Motor neuron (in vitro differentiated cells): ENCODE measurements at places on chromosomes 11 and 22. TPM values are rescaled to one million over a fixed set of nuclear protein-coding genes. Genes with fewer than 3 reads are reported as not detected.

MMP11 gene
- total RNA-seq, result 12.5 and 13.3 TPM in 2 replicates

DNA sequence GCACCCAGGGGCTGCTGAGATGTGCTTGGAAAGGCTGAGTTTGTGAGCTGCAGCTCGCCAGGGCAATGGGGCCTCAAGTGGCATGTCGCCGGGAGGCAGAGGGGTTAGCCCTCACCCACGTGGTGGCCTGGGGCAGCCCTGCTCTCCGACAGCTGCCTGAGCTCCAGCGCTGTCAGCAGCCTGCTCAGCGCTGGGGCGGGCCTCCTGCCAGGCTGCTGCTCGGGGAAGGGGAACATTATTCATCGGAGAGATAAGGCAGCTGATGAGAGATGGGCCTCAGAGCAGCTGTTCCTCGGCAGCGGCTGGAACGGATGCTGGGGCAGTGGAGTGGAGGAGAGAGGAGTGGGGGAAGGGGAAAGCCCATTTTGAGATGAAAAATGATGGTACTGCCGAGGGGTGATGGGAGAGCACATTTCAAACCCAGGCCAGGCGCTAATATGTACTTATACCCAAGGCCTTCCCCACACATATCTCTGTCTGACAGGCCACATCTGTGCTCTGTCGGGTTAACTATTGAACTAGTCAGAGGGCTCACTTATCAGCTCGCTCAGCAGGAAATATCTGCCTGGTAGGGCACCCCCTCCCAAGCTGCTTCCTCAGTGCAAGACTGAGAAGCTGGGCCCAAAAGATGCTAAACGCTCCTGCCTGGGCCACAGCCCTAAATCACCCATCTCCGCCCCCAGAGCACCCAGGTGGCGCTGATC, 79.5 kb downstream of the TIMP3 start:
- peak; percentile 88 for ATAC-seq

DNA sequence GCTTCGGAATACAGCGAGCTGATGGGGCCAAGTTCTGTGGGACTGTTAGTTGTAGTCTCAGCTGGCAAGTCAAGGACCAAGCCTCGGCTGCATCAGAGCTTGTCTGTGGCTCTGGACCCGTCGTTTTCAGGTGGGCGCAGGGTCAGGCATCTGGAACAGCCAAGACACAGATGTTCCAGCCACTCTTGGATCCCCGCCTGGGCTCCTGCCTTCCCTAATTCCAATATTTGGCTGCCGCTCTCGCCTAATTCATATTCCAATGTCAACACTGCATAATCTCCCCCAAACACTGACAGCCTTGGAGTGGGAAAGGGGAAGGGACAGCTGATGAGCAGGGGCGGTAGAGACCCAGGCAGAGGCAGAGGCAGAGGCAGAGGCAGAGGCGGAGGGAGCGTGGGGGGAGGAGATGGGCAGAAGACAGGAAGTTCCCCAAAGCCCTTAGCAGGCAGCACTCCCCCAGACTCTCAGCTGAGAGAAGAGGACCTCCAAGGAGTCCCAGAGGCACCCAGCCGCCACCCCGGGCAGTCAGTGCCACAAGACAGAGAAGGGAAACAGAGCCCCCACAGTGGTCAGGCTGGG, 49.6 kb upstream of the SLC35C1 start:
- no peak for ATAC-seq

DNA sequence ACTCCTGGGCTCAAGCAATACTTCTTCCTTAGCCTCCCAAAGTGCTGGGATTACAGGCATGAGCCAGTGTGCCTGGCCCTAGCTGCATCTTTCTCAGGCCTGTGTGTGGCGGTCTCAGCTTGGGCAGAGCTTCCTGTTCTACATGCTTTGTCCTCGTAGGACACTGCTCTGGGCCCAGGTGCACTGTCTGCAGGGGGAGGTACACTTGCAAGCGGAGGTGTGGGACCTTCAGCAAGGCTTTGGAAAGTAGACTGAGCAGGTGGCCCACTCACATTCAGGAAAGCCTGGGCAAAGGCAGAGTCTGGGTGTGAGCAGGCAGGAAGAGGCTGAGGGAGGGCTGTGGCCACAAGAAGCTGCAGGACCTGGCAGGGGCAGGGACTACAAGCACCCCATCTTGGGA, 33.6 kb upstream of the SUSD2 start:
- no peak for ATAC-seq

DDX25 gene
- 0.36 and 0.48 TPM in 2 replicates for total RNA-seq

GRCh38 chr11:83706566-83706965, 420.4 kb upstream of the CCDC90B start:
- ATAC-seq, result no peak

- ATAC-seq, result peak; percentile 62
These were observed 347.5 kb upstream of the DDI1 start for GRCh38 chr11:103688924-103689323.

DNA sequence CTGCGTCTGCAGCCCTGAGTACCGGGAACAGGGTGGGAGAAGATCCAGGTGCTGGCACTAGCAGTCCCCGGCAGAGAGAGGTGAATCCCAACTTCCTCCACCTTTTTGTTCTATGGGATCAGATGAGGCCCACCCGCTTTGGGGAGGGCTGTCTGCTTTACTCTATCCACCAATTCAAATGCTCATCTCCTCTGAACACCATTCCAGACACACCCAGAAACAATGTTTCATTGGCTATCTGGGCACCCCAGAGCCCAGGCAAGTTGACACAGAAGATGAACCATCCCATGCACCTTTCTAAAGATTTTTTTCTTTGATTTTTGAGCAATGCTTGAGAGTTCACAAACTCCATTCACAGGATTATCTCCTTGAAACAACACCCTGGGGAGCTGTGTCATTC, 78.0 kb downstream of the PARVB start:
- ATAC-seq, result no peak

CCDC90B gene
- 96.7 and 97.3 TPM in 2 replicates for total RNA-seq

GRCh38 chr22:47233316-47234243, 471.1 kb downstream of the TBC1D22A start:
- ATAC-seq, result no peak

- ATAC-seq, result peak; percentile 54
These were observed 22.3 kb downstream of the SLN start for GRCh38 chr11:107689317-107690202.

- ATAC-seq, result no peak
These were observed 4.1 kb downstream of the TSKU start for GRCh38 chr11:76787271-76787670.

ASRGL1 gene
- total RNA-seq, result 25.8 and 31.6 TPM in 2 replicates

DNA sequence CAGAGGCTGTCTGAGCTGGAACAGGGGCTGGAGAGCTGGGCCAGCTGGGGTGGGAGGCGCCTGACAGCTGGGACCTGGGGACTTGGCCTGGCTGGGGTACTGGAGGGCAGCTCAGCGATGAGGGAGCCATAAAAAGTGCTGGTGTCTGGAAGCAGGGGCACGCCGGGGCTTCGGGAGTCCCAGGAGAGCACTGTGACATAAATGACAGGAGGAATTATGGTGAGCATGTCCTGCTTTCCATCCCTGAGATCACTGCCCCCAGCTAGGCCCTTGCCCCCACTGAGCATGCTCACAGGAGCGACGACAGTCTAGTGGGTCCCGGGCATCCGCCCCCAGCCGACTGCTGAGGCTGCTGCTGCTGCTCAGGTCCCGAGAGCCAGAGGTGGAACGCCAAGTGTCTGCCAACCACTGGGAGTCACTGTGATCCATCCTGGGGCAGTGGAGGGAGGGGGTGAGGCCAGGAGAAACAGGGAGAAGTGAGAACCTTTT, 6.2 kb downstream of the ROBO4 start:
- peak; percentile 40 for ATAC-seq

OR8A1 gene
- 0.10 and 0.23 TPM in 2 replicates for total RNA-seq

- ATAC-seq, result no peak
These were observed 509.8 kb downstream of the BUD13 start for GRCh38 chr11:116263019-116263418.

- no peak for ATAC-seq
These were observed 7.6 kb upstream of the FTH1 start for GRCh38 chr11:61974766-61975631.

PTPMT1 gene
- 62.8 and 67.9 TPM in 2 replicates for total RNA-seq

GRCh38 chr11:129368889-129369672, 6.6 kb upstream of the BARX2 start:
- ATAC-seq, result no peak

SLCO2B1 gene
- 0.16 and 0.69 TPM in 2 replicates for total RNA-seq

GRCh38 chr11:16179676-16180075, 176.7 kb downstream of the SOX6 start:
- ATAC-seq, result no peak

GRCh38 chr11:40287916-40288803, 1171.3 kb downstream of the LRRC4C start:
- ATAC-seq, result no peak

DNA sequence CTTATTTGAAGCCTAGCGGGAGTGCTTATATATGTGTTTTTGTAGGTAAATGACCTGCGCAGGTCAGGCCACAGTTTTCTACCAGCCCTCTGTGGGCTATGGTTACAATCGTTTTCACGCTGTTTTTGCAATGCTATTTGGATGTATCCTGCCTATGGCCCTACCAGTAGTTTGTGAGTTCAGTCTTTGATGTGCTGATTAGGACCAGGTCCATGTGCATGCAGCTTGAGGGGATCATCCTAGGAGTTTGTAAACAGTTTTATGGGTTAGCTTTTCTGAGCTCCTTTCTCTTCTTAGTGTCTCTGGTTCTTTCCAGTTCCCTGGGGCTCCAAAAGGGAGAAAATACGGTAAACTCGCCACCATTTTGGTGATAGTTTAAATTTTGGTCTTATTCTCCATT, 142.5 kb downstream of the LDLRAD3 start:
- no peak for ATAC-seq

DNA sequence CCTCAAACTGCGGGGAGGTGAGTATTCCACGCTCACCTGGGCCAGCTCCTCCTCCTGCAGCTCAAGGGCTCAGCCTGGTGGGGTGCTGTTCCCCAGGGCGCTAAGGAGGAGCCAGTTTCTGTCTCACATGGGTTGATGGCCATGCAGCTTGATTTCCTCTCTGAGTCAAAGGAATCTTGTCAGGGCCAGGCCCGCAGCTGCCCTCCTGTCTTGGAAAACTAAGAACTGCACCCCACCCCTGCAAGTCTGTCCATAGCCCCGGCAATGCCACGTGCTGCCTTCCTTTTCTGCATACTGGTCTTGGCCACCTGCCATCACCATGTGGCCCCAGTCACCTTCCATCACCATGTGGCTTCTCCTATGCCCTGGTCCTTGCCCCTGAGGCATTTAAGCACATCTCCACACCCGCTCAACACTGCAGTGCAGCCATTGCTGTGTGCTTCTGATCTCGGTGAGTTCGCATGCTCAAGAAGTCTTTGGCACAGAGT, 35.2 kb upstream of the CLDN5 start:
- ATAC-seq, result peak; percentile 55

DNA sequence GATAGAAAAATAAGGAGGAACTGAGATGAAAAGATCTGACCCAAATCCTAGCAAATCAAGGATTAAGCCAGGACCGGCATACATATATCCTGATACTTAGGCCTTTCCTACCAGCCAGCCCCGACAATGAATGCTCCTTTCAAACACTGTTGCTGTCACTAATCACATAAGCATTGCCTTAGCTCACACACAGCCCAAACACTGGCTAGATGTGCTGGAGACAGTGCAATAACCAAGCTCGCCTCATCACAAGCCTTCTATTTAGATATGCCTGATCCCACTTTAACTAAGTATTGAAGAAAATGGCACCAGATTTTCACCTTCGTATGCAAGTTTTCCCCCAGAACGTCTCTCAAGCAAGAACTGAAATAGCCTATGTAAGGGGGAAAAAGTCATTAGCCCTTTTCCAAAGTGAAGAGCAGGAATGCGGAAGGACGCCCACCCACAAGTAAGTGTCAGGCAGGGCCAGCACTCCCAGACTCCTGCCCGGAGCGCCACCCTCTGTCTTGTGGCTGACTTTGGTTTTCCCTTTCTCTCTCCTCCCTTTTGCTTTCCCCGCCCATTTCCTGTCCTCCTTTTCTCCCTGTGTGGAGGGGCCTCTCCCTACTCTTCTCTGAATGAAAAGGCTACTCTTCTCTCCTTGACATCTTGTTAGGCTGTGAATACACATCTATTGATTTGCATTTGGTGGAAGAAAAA, 8.9 kb upstream of the OPCML start:
- no peak for ATAC-seq

ARVCF gene
- total RNA-seq, result 41.6 and 55.6 TPM in 2 replicates

DNA sequence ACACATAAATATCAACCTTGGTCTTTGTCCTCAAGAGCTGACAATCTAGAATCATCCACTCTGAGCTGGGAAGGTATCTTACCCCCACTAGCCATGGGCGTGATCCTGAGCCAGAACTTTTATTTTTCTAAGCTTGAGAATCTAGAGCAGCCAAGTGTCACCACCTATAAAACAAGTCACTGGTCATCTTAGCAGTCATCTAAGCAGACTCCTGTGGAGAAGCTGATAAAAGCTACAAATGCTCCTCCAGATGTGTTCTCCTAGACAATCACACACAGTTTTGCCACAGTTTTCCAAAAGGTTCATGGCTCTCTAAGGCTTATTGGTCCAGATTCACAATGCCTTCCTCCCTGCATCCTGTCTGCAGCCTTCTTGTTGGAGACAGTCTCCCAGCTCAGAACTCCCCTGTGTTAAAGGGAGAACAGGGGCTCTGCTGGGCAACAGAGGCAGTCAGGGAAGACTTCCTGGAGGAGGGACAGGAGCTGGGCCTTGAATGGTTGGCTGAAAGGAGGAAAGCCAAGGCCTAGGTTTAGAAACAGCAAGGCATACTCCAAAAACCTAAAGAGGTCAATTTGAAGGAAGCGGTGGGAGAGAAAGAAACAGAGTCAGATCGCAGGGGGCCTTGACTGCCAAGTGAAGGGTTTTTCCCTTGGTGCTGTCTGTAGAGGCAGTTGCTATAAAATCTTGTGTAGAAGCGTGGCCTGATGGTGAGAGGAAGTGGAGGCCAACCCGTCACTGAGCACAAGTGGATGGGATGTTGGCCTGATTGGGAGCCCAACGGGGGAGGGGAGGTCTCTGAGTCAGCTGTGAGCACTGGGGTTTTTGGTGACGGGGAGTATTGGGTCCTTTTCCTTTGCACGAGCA, 42.0 kb downstream of the ALX4 start:
- ATAC-seq, result no peak

DNA sequence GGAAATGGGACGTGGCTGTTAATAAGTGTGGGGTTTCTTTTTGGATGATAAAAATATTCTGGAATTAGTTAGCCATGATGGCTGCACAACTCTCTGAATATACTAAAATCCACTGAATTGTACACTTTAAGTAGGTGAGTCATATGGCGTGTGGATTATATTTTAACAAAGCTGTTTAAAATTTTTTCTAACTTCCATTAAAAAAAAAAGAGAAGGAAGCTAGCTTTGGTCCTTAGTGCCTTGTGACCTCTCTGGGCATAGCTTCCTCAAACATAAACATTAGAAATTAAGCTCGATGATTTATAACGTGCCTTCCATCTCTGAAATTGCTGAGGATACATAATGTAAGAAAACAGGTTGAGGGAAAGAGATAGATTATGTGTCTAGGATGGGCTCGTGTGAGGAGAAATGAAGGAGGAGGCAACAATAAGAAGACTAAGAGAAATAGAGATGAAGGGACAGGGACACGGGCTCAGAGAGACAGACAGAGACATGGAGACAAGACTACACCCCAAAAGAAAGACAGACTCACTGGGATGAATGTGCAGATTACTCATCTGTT, 20.0 kb downstream of the IRAG1 start:
- no peak for ATAC-seq
